ENCODE measurements at places on chromosomes 12 and 14. TPM values are rescaled to one million over a fixed set of nuclear protein-coding genes. Genes with fewer than 3 reads are reported as not detected.

Gene NINJ2
- 3.1 TPM for total RNA-seq

Gene EXOC3L4
- total RNA-seq, result 1.6 TPM

Gene SCARB1
- 10.8 TPM for total RNA-seq

Gene TMEM117
- total RNA-seq, result 8.2 TPM

Gene TC2N
- 0.65 TPM for total RNA-seq

Gene SDSL
- total RNA-seq, result 17.5 TPM

Gene NGB
- not detected for total RNA-seq

Gene KRT79
- not detected for total RNA-seq

Gene ITGA7
- total RNA-seq, result 1.8 TPM

Gene PTPN6
- under 0.01 TPM for total RNA-seq

Gene IL22
- not detected for total RNA-seq

Gene CIROP
- total RNA-seq, result under 0.01 TPM

Gene HOXC4
- 0.09 TPM for total RNA-seq

Gene FOXN4
- total RNA-seq, result not detected

Gene KRT76
- not detected for total RNA-seq

Gene LETMD1
- 53.6 TPM for total RNA-seq

Gene PITPNM2
- 4.6 TPM for total RNA-seq

Gene GLI1
- total RNA-seq, result 0.18 TPM

Gene SNRPF
- total RNA-seq, result 17.7 TPM

Gene PRIMA1
- total RNA-seq, result not detected

Gene PSMD9
- total RNA-seq, result 77.2 TPM

Gene DNAH10
- total RNA-seq, result 0.43 TPM

Gene KRT81
- total RNA-seq, result 0.28 TPM

Gene CLEC6A
- not detected for total RNA-seq

Gene EPYC
- total RNA-seq, result 0.09 TPM

Gene NPFF
- not detected for total RNA-seq

Gene SIX6
- total RNA-seq, result not detected

Gene MANSC4
- total RNA-seq, result not detected

Gene SLC7A7
- total RNA-seq, result 4.1 TPM

Gene SLC35E3
- 3.1 TPM for total RNA-seq

Gene TEX52
- not detected for total RNA-seq

Gene COCH
- 0.14 TPM for total RNA-seq

Gene FOXM1
- 1.8 TPM for total RNA-seq

Gene KRT2
- not detected for total RNA-seq

Gene KRT86
- total RNA-seq, result 0.14 TPM

Gene KLHL33
- total RNA-seq, result 0.18 TPM

Gene COX8C
- not detected for total RNA-seq

Gene DTX1
- total RNA-seq, result not detected

Gene GUCY2C
- not detected for total RNA-seq

Gene KRT77
- not detected for total RNA-seq

Gene GALNT6
- 1.4 TPM for total RNA-seq

Gene MYH6
- not detected for total RNA-seq

Gene TOMM20L
- not detected for total RNA-seq

Gene SELPLG
- total RNA-seq, result 0.85 TPM

Gene TRIAP1
- total RNA-seq, result 26.0 TPM

Gene EID3
- 7.1 TPM for total RNA-seq

Gene PTPRB
- 0.55 TPM for total RNA-seq

Gene TAS2R43
- 1.3 TPM for total RNA-seq

Gene PRR4
- 0.37 TPM for total RNA-seq

Gene KIF26A
- total RNA-seq, result under 0.01 TPM

Gene SERPINA10
- total RNA-seq, result not detected

Gene P2RX2
- not detected for total RNA-seq

Gene ZNF219
- total RNA-seq, result 1.8 TPM

Gene ZDHHC22
- total RNA-seq, result not detected

Gene C14orf119
- 58.2 TPM for total RNA-seq

Gene AQP2
- total RNA-seq, result not detected

Gene APOF
- total RNA-seq, result not detected

Gene TDRD9
- total RNA-seq, result 0.37 TPM

Measured in smooth muscle cell of bladder (primary cell).